ENCODE measurements at places on chromosomes 3 and 15. TPM values are rescaled to one million over a fixed set of nuclear protein-coding genes. Genes with fewer than 3 reads are reported as not detected.

The IL17RB gene
- total RNA-seq, result 1.2 TPM

DNA sequence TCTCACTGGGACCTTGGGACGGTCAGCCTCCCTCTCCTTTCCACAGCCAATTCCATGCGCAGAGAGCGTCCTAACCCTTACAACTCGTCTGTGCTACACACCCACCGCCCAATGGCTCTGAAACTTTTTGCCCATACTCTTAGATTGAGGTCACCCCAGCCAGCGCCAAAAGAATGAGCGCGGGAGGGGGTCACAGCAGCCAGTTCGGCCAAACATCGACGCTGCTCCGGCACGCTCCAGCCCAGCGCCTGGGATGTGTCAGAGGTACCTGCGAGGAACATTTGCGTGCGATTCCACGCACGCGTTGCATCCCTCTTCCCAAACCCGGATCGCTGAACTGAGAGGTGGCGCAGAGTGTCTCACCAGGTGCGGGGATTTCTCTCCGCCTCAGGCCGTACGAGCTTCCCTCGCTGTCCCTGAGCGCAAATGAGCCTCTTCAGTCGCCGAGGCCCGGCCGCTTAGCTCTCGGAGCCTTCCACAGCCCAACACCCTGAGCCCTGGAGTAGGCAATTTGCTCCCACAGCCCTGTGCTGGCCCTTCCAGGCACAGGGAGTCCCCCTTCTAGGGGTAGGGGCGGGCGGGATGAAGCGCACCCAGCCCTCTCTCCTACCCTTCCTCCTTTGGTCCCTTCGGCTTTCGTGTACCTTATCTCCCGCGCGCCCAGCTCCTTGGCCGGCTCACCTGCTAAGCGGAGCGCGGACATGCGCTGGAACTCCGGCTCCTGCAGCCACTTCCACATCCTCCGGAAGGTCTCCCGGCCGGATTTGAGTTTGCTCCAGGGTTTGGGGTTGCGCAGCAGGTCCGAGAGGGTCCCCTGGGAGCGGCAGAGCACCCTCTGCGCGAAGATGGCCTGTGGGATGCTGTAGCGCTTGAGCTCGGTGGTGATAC is 1.8 kb downstream of the ONECUT1 start:
- H3K36me3 ChIP-seq, result no peaks in the 10 kb centered on the region
- peaks cover 33% of the 10 kb centered on the region for H3K4me1 ChIP-seq
- H3K4me3 ChIP-seq, result no peak overlapping the region
- no peak overlapping the region for H3K27ac ChIP-seq
- no peak for DNase-seq
- H3K27me3 ChIP-seq, result peaks cover 3% of the 10 kb centered on the region

DNA sequence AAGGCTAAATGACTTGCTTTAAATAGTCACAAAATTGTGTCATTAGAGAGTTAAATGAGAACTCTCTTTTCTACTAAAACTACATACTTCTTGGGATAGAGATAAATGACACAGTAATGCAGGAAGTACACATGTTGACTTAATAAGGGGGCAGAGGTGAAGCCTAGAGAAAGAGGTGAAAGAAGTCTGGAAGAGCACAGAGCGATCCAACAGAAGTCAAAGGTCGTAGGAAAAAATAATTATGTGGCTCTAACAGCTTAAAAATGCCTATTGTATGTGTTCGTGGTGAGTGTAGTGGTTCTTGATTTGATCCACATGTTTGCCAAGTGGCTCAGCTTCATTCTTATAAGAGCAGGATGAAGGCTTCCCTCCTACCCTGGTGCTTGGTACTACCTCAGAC is 61.7 kb downstream of the TMEM212 start:
- no peak overlapping the region for H3K27ac ChIP-seq
- H3K4me1 ChIP-seq, result no peaks in the 10 kb centered on the region
- DNase-seq, result no peak
- H3K27me3 ChIP-seq, result no peaks in the 10 kb centered on the region

GRCh38 chr3:73423116-73423515 is 201.6 kb downstream of the PDZRN3 start:
- H3K4me3 ChIP-seq, result no peak overlapping the region
- H3K27ac ChIP-seq, result no peak overlapping the region
- H3K27me3 ChIP-seq, result no peaks in the 10 kb centered on the region
- no peak for DNase-seq

GRCh38 chr3:193872265-193872753 is 263.6 kb upstream of the HES1 start:
- H3K36me3 ChIP-seq, result no peaks in the 10 kb centered on the region
- DNase-seq, result peak; percentile 46
- no peak overlapping the region for H3K27ac ChIP-seq
- H3K4me1 ChIP-seq, result peaks cover 14% of the 10 kb centered on the region
- H3K27me3 ChIP-seq, result no peaks in the 10 kb centered on the region
- no peak overlapping the region for H3K4me3 ChIP-seq

DNA sequence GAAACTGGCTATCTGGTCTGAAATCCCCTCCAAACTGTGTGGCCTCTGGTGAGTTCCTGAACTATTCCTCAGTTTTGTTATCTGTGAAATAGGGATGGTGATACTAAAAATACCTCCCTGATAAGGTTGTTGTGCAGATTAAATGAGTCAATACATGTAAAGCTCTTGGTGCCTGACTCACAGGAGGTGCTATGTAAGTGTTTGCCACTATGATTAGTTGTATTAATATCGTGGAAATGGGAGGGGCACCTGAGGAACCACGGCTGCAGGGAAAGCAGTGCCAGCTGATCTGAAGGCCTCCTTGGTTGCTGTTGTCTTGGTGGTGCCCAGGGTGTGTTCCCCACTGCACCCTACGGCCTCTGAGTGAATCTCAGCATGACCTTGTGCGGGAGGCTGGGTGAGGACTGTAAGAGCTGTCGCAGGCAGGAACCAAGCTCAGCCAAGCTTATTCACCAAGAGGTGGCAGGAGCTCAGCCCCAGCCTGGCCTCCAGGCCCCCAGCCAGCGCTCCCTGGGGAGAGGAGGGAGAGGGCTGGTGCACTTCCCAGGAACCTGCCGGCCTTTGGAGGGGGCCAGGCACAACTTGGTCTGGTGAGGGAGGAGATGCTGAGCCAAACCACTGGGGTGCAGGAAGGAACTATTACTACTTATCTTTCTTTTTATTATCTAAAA is 44.8 kb upstream of the CCDC174 start:
- H3K27ac ChIP-seq, result no peak overlapping the region
- DNase-seq, result no peak
- no peak overlapping the region for H3K4me3 ChIP-seq
- peaks cover 5% of the 10 kb centered on the region for H3K27me3 ChIP-seq
- H3K4me1 ChIP-seq, result peaks cover 13% of the 10 kb centered on the region

GRCh38 chr3:105369500-105370371 is 3.0 kb downstream of the ALCAM start:
- 0 out of 2 replicates have a peak overlapping the region, but pooled peaks have one; percentile 10 for H3K4me3 ChIP-seq
- no peaks in the 10 kb centered on the region for H3K4me1 ChIP-seq
- H3K36me3 ChIP-seq, result no peaks in the 10 kb centered on the region
- H3K27ac ChIP-seq, result no peak overlapping the region
- H3K27me3 ChIP-seq, result no peaks in the 10 kb centered on the region

GRCh38 chr15:48898032-48898431 is 20.1 kb downstream of the EID1 start:
- peaks cover 5% of the 10 kb centered on the region for H3K4me1 ChIP-seq
- DNase-seq, result no peak
- no peaks in the 10 kb centered on the region for H3K27me3 ChIP-seq
- no peak overlapping the region for H3K27ac ChIP-seq
- H3K4me3 ChIP-seq, result no peak overlapping the region

- peaks cover 12% of the 10 kb centered on the region for H3K4me1 ChIP-seq
- no peak for DNase-seq
- H3K27me3 ChIP-seq, result no peaks in the 10 kb centered on the region
- no peak overlapping the region for H3K4me3 ChIP-seq
- no peak overlapping the region for H3K27ac ChIP-seq
These were observed 22.5 kb upstream of the HDAC11 start for GRCh38 chr3:13457593-13457992.

DNA sequence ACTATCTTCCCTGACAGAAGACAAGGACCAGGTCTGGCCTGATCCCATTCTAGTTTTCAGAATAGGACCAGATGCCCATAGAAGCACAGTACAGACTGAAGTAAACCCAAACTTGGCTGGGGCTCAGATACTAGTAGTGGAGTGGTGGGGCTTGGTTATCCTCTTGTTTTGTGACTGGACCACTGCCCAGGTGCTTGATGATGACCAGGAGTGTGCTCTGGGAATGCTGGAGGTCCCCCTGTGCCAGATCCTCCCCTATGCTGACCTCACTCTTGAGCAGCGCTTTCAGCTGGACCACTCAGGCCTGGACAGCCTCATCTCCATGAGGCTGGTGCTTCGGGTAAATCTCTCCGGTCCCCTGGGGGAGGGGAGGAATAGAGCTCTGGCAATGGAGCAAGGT is 36.3 kb downstream of the ESYT3 start:
- H3K4me3 ChIP-seq, result no peak overlapping the region
- H3K27ac ChIP-seq, result no peak overlapping the region
- peaks cover 7% of the 10 kb centered on the region for H3K27me3 ChIP-seq

- no peaks in the 10 kb centered on the region for H3K27me3 ChIP-seq
- DNase-seq, result no peak
- H3K4me3 ChIP-seq, result no peak overlapping the region
- H3K36me3 ChIP-seq, result no peaks in the 10 kb centered on the region
- no peak overlapping the region for H3K27ac ChIP-seq
These were observed 175.7 kb downstream of the FOXP1 start for GRCh38 chr3:71407823-71408222.

GRCh38 chr3:104102386-104102785 is 1264.3 kb upstream of the ALCAM start:
- H3K27ac ChIP-seq, result no peak overlapping the region
- H3K4me3 ChIP-seq, result no peak overlapping the region
- no peaks in the 10 kb centered on the region for H3K36me3 ChIP-seq
- H3K27me3 ChIP-seq, result no peaks in the 10 kb centered on the region
- DNase-seq, result no peak

GRCh38 chr3:57161915-57162314 is 3.2 kb downstream of the IL17RD start:
- peaks cover 40% of the 10 kb centered on the region for H3K27me3 ChIP-seq
- H3K27ac ChIP-seq, result no peak overlapping the region
- H3K4me1 ChIP-seq, result no peaks in the 10 kb centered on the region
- no peak for DNase-seq

DNA sequence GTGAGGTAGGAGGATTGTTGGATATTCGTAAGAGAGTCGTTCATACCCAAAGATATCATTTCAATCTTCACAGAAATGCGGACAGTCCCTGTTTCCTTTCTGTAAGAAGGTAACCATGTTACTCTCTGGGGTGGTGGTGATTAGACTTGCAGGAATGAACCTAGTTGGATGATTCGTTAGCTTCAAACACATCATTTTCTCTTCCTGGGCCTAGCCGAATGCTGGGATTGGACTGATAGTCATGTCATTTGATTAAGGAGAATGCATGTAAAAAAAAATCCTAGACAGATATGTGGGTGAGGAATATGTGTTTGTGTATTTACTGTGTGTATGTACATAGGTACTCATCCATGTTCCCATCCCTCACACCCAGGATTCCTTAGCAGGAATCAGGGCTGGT is 12.4 kb downstream of the SLCO3A1 start:
- H3K27ac ChIP-seq, result no peak overlapping the region
- no peaks in the 10 kb centered on the region for H3K36me3 ChIP-seq
- H3K27me3 ChIP-seq, result no peaks in the 10 kb centered on the region
- no peak overlapping the region for H3K4me3 ChIP-seq

DNA sequence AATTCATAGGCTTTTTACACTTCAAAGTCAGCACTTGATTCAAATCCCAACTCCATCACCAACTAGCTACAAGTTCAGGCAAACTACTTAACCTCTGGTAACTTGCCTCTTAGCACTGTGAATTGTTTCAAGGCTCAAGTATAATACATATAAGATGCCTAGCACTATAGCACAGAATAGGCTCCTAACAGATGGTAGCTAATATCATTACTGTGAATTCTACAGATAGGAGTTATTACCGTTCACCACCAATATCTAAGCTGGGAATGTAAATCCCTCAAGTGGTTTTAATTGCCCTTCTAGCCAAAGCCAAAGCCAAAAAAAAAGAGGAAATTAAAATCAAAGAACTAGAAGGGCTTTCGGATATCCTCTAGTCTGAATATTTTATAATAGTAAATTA is 15.4 kb downstream of the DLG1 start:
- no peaks in the 10 kb centered on the region for H3K27me3 ChIP-seq
- no peak overlapping the region for H3K4me3 ChIP-seq
- peaks cover 83% of the 10 kb centered on the region for H3K36me3 ChIP-seq
- no peaks in the 10 kb centered on the region for H3K4me1 ChIP-seq
- H3K27ac ChIP-seq, result no peak overlapping the region
